Hematopoietic multipotent progenitor cell treated with erythropoietin and hydrocortisone succinate and interleukin-3 and kit ligand, for 6 days (in vitro differentiated cells): ENCODE measurements at places on chromosomes 4 and X.

DNA sequence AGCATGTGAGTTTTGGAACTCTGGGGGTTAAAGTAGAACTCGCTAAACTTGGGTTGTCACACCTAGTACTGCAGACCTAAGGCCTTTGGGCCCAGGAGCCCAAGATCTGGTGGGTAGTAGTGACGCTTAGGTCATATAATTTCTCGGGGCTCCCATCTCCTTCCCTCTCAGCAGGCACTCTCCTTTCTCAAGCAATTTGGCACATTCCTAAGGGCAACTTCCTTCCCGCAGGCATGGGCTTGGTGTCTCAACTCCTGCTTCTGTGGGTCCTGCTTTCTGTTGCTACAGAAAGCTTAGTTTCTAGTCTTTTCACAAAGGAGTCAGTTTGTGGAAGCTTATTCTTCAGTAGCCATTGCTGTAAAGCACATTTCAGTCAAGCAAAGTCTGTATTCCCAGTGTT lies 10.4 kb upstream of the EDA start:
- DNase-seq: no peak

DNA sequence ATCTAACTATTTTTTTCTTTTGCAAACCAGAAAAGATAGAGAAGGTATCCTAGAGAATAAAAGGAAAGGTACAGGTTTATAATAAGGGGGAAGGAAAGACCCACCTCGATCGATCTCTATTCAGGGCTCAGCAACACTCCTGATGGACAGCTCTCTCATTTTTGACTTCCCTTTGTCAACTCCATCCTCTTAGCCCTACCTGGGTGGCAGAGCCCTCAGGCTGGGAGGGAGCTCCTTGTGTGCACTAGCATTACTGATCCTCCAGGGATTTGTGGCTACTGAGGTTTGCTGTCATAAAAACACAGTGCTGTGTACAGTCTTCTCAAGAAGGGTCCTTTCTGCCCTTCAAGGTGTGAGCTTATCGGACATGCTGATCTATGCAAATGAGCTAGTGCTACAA lies 111.0 kb downstream of the MID1 start:
- DNase-seq: no peak

DNA sequence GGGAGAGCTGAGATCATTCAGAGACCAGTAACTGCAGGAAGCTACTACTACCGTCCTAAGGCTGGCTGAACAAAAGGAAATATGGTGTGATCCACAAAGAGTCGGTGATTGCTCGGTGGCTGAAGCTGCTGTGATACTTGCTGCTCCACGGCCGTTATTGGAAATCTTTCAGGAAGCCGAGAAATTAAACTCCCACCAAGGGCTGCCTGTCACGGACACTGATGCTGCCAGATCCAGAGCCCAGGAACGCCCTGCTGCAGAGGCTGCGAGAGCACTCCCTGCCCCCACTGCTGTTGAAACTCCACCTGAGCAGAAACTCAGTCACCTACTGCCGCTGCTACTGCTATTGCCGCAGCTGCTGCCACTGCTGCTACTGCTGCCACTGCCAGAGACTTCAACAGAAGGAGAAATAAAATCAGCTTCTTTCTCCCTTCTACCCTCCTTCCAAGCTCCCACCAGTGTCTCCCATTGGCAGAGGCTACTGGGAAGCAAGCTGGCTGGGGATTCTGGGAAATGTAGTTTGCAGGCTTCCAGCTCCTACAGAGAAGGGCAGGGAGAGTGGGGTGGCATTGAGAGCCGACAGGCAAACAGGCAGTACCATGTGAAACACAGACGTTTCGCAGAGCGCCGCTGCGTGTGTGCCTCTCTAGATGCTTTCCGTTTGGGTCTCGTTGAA lies 126.0 kb upstream of the ENPP6 start:
- DNase-seq: peak; percentile 90

- DNase-seq: no peak
These were observed at the start of gene C4orf54 for GRCh38 chr4:99657798-99658197. TSS of gene C4orf54 (minus strand) at chr4:99657828. CDS start at chr4:99654648, 3,180 bp downstream.

DNA sequence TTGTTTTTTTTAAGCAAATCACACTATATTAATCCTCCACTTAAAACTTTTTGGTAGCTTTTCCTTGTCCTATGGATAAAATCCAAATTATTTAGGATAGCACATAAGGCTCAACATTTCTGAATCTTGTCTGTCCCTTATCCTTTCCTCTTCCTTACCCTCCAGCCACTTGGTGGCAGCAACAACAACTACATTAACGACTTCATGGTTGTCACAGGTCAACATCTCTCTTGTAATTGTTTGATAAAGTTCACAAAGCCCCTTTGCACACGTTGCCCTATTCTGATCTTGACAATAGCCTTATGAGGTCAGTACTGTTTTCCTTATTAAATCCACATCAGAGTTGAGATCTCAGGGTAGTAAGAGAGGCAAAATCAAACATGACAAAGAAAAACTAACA lies 269.0 kb upstream of the PABPC4L start:
- peak; percentile 11 for DNase-seq

GRCh38 chrX:9252182-9252581 lies 212.7 kb upstream of the TBL1X start:
- no peak for DNase-seq

GRCh38 chr4:65508168-65508567 lies 162.1 kb downstream of the EPHA5 start:
- no peak for DNase-seq

DNA sequence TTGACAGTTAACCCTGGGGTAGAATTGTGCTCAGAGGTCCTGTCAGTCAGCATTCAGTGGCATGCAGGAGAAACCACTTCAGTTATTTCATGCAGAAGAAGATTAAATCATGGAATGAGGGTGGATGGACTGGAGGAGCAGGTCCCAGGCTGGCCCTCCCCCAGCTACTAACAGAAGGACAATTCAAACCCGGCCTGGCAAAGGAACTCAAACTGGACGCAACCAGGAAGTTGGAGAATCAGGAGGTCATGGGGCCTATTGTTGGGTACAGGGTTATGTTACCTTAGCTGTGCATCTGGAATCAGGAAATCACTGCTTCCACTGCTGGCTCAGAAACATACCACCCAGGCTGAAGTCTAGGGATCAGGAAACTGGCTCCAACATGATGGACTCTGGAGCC lies 121.4 kb downstream of the GPAT3 start:
- no peak for DNase-seq

DNA sequence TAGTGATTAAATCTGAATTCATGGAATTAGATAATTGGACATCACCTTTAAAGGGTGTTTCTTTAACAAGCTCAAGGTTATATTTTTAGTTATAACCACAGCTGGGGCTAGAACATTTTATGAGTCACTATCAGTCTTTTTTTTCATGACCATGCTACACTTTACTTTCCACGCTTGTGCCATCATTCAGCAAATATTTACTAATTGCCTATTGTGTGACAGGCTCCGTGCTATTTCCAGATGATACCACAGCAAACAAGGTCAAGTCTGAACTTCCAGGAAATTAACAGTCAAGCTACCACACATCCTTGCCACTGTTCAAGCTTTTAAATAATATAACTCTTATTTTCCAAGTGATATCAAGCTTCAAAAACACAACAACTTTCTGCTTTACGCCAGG lies 16.5 kb downstream of the SPANXN3 start:
- DNase-seq: no peak

GRCh38 chr4:129926936-129927335 lies 831.0 kb downstream of the C4orf33 start:
- DNase-seq: peak; percentile 1

GRCh38 chr4:165711436-165711835 lies 161.6 kb upstream of the TLL1 start:
- no peak for DNase-seq
